ENCODE measurements at places on chromosomes 6 and 20.

- no peak for DNase-seq
These were observed 13.7 kb downstream of the SOD2 start for GRCh38 chr6:159679091-159680077.

DNA sequence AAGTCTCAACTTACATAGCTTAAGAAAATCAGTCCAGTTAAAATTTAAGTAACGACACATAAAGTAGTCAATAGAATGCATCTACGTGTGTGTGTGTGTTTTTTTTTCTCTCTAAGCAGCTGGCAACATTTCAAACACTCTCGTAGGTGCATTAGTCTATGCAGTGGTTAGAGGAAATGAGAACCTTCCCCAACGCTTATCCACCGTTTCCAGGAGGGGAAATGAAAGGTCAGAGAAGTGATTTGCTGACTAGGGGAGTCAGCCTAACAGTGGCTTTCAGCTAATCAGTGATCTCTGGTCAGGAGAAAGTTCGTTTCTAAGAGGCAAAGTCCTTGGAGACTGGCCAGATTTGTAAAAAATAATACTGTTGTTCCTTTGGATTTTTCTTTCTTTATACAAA, 806.6 kb downstream of the C6orf118 start:
- no peak for DNase-seq

DNA sequence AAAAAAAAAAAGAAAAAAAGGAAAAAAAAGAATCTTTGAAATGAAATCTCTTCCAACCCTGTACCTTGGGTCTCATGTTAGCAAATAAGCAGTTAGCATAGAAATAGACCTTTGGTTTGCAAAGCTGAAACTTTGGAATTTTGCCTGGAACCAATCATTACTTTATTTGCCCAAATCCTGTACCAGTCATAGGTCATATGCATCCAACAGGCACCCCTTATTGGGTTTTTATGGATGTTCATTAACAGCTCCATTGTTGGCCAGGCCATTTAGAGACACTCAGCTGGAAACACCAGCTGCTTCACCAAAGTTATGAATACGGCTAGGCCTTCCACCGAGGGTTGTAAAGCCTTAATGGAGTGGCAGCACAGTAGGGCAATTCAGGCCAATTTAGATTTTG, 53.0 kb downstream of the ALDH8A1 start:
- no peak for DNase-seq

DNA sequence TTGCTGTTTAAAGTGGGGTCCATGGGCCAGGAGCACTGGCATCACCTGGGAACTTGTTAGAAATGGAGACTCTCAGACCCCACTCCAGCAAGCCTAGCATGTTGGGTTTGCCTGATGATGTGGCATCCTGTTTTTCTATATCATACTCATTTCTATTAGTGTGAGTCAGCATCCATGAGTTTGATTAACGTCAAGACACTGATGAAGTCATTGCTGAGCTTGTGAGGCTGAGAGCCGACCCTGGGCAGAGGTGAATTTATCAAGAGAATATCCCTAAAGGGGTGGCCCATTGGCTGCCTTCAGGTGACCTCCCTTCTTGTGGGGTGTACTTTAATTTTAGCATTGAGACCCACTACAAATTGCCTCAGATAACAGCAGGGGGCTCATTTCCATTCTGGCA, 43.4 kb upstream of the RNF144B start:
- DNase-seq, result no peak

GRCh38 chr6:13190376-13190775, 138.0 kb downstream of the TBC1D7 start:
- DNase-seq, result no peak

GRCh38 chr6:165854061-165854862, 191.2 kb upstream of the PDE10A start:
- no peak for DNase-seq

DNA sequence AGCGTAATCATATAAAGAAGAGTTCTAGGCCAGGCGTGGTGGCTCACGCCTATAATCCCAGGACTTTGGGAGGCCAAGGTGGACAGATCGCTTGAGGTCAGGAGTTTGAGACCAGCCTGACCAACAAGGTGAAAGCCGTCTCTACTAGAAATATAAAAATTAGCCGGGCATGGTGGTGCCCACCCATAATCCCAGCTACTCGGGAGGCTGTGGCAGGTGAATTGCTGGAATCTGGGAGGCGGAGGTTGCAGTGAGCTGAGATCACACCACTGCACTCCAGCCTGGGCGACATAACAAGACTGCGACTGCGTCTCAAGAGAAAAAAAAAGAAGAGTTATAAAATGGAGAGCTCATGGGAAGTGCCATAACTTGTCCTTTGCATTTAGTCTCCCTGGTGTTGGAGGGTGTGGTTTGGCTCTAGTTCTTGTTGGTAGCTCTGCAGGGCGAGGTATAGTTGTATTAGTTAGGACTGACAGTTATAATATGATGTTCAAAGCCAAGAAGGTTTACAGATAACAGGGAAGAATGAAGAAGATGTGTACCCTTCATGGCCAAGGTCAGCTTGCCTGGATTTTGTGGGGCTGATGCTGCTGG, 54.8 kb downstream of the UTRN start:
- no peak for DNase-seq

DNA sequence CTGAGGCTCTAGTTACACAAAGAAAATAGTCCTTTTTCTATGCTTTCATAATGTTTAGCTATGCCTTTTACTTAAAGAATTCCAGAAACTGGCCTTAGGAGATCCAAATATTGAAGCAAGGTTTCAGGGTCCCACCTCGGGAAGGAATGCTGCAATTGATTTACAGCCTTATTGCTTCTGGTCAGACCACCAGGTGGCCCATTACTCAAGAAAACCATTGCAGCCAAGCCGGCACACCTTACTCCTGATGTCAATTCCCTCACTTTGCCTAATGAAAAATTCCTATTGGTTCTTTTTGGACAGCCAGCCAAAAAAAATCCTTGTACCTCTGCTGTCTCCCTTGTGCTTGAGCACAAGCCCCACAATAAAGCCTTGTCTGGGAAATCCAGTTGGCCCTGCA, 173.9 kb downstream of the LMBRD1 start:
- no peak for DNase-seq

DNA sequence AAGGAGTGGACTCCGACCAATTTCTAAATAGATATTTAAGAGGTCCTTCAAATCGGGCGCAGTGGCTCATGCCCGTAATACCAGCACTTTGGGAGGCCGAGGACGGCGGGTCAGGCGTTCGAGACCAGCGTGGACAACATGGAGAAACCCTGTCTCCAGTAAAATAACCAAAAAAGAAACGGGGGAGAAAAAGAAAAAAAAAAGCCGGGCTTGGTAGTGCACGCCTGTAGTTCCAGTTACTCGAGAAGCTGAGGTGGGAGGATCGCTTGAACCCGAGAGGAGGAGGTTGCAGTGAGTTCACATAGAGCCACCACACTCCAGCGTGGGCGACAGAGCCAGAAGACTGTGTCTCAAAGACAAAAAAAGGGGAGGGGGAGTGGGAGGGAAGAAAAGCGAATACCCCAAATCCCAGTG, 53.3 kb upstream of the HFE start:
- DNase-seq, result no peak

- DNase-seq, result no peak
These were observed 9.7 kb downstream of the MSH5 start for GRCh38 chr6:31749301-31750036.

GRCh38 chr6:168905451-168906090, 348.1 kb downstream of the THBS2 start:
- DNase-seq, result peak; percentile 41

DNA sequence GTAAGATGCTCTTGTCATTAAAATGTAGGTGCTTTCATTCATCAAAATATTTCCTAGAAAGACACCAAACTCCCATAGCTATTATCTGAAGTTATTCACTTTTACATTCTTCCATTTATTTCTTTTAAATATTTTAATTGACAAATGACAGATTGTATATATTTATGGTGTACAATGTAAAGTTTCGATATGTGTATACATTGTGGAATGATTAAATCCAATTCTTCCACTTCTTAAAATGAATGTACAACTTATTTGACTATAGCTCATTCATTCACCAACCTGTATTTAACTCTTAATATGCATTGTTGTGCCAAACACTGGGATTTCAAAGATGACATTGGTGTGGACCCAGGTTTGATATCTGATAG, 41.0 kb downstream of the CCN2 start:
- DNase-seq, result no peak

- DNase-seq, result no peak
These were observed 4.5 kb upstream of the CNBD2 start for GRCh38 chr20:35963878-35964277.

DNA sequence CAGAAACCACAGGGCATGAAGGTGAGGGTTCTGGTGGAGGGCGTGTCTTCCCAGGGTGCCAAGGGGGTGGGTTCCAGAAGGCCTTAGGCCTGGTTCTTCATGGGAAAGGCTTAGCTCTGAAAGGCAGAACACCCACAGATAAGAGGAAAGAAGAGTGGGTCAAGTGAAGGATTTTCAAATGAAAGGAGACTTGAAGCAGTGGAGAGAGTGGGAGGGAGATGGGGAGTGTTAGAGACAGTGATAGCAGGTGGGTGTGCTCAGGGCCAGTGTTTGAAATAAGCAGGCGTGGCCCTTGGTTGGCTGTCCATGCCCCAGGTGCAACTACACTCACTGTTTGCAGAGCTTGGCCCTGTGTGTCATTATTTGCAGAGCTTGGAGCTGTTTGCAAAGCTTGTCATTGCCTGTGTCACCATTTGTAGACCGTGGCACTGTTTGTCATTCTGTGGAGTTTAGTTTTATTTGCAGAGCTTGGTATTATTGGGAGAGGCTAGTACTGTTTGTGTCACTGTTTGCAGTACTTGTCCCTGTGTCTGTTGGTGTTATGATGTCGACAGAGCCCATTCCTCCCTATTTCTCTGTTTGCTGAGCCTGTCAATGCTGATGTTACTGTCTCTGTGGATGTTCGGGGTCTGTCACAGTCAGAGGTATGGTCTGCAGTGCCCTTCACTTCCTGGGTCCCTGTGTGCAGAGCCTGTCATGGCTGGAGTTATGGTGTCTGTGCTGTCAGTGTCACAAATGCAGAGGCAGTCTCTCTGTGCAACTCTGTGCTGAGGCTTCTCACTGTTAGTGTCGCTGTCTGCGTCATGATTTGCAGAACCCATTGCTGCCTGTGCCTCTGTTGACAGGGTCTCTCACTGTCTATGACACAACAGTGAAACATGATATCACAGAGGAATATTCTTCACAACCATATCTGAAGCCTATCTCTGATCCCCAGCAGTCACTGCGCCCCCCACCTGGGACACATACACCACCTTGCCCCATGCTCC, 127.7 kb upstream of the LRFN2 start:
- no peak for DNase-seq

DNA sequence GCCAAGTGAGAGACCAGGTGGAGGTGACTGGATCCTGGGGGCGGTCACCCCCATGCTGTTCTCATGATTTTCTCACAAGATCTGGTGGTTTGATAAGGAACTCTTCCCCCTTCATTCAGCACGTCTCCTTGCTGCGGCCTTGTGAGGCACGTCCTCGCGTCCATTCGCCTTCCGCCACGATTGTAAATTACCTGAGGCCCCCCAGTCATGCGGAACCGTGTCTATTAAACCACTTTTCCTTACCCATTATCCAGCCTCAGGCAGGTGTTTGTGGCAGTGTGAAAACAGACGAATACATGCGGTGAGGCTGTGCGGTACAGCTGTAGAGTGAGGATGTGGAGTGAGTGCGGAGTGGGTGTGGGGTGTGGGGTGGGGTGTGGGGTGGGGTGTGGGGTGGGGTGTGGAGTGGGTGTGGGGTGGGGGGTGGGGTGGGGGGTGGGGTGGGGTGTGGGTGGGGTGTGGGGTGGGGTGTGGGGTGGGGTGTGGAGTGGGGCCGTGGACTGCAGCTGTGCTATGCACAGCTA, 12.1 kb upstream of the NTSR1 start:
- DNase-seq, result no peak

GRCh38 chr6:116265041-116265829, 11.4 kb upstream of the TSPYL4 start:
- no peak for DNase-seq

- DNase-seq, result no peak
These were observed 18.4 kb downstream of the SERAC1 start for GRCh38 chr6:158149641-158150040.

DNA sequence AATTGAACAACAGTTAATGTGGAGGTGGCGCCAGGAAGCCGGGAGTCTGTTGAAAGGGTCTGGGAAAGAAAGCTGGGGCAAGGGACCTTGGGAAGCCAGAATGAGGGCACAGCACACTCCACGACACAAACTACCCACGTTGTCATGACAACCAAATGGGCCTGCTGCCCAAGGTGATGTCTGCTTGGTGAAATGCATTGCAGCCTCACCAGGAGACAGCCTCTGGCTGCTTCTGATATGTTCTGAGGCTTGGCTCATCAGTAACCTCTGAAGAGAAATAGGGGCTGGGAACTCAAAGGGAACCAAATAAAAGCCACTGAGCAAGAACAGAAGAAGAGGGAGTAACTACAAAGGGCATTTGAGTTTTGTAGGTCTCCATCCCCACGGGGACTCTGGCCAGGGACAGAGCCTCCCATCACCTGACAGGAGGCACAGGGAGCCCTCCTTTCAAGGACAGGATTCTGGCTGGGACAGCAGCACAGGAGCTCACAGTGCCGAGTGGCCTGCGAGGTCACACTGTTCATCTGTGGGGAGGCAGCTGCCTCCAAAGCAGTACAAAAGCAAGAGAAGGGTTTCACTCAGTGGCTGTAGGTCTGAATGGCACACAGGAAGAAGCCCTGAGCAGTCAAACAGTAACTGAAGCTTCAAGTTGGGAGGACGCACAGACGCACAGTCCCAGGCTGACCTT, 44.6 kb upstream of the KCNK16 start:
- no peak for DNase-seq

- DNase-seq, result no peak
These were observed 50.8 kb downstream of the CNR1 start for GRCh38 chr6:88115307-88115706.

GRCh38 chr6:112997421-112998085, 650.4 kb downstream of the RFPL4B start:
- DNase-seq, result no peak

DNA sequence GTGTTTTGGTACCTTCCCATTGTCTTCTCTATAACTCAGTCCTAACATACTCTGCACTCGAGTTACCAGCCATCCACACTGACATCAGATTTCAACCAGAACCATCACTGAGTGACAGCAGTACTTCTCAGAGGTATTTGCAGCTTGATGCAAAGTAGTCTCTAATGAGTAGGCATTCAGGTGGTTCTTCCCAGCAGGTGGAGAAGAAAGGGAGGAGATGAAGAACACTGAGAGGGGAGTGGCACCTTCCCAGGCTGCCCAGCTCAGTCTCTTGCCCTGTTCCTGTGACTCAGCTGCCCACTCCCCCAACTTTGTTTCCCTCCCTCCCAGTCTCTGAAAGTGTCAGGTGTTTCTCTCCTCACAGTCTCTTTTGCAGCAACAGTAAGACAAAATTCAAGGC, 38.7 kb upstream of the SMIM28 start:
- DNase-seq, result no peak

DNA sequence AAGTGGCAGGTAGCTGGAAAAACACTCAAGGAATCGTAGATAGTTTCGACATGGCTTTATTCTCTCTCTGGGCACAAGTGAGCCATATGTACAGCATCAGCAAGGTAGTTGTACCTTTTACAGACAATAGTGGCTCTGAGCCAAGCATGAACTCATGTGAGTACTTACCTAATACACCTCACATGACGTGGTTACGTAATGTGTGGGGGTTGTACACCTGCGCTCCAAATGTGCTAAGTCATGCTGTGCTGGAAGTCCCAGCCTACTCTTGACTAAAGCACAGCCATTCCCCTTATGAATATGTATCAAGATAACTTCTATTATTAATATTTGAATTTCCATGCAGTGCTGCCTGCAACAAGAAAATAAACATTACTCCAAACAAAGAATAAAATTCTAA, 78.8 kb upstream of the HMGN3 start:
- no peak for DNase-seq

Data from CD4-positive, alpha-beta T cell treated with Interleukin-10 for 1 hour (primary cell).